Mucosa of descending colon (tissue), 3 donors: ENCODE measurements at places on chromosomes 11 and 22.

DNA sequence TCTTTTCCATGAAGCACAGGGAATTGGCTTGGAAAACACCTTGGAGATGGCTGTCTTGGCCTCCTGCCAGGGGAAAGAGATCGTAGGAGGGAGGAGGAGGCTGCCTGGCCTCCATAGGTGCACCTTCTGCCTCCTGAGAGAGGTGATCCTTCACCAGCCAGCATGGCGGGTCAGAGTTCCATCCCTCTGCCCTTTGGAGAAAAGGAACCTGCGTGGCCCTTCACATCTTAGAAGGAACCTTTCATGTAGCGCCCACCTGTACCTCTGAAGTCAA is 58.2 kb upstream of the DRD2 start:
- no peak for DNase-seq

- DNase-seq, result no peak
Observed at GRCh38 chr11:98587884-98588283, 432.9 kb upstream of the CNTN5 start.

GRCh38 chr11:48055292-48056132 is 75.2 kb downstream of the PTPRJ start:
- DNase-seq, result no peak

DNA sequence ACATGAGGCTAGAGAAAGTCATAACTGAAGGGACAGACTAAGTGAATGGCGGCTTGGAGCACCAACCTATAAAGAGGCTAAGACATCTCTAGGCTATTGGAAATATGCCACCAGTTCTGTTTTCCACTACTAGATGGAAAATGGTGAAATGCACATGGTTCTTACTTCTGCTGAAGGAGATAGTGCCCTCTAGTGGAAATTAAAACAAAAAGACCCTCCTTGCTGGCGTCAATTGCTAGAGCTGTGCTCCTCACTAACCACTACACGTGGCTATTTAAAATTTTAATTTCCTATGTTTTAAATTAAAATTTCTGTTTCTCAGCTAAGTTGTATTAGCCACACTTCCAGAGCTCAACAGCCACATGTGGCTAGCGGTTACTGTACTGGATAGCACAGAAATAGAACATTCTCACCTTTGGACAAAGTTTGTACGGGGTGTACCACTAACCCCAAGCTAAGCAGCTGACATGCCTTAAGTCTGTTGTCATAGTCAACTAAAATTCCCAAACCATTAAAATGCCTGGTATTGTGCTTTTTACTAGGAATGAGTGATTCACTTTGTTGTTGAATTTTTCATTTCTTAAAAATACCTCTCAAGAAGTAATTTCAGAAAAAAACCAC is 34.1 kb upstream of the CALCA start:
- no peak for DNase-seq

DNA sequence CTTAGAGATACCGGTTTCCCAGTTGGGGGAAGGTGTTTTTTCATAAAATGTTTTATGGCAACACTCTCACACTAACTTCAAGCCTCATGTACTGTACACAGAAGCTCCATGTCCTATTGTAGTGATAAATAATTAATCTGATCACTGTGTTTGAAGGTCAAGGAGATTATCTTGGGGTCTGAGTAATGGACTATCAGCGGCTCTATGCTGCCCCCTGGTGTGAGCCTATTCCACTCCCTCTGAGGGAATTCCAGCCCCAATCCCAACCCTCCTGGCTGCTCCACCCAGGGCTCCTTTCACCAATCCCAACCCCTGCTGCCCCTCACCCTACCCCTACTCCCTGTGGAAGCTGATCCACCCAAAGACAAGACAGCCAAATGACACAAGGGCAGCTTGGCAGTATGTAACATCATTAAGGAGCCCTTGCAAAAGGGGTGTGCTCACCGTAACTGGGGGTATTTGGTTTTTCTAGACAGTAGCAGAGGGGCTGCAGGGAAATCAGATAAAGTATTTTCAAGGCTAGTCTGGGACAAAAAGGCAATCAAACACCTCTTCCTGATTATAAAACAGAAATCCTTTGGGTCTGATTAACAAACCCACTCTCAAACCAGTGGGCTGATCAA is 22.3 kb downstream of the HPS4 start:
- DNase-seq, result peak; percentile 83
